Central memory CD8-positive, alpha-beta T cell (primary cell): ENCODE measurements at places on chromosomes 7 and 10.

- DNase-seq = no peak
Observed at GRCh38 chr7:150830937-150831336, 21.4 kb upstream of the AOC1 start.

DNA sequence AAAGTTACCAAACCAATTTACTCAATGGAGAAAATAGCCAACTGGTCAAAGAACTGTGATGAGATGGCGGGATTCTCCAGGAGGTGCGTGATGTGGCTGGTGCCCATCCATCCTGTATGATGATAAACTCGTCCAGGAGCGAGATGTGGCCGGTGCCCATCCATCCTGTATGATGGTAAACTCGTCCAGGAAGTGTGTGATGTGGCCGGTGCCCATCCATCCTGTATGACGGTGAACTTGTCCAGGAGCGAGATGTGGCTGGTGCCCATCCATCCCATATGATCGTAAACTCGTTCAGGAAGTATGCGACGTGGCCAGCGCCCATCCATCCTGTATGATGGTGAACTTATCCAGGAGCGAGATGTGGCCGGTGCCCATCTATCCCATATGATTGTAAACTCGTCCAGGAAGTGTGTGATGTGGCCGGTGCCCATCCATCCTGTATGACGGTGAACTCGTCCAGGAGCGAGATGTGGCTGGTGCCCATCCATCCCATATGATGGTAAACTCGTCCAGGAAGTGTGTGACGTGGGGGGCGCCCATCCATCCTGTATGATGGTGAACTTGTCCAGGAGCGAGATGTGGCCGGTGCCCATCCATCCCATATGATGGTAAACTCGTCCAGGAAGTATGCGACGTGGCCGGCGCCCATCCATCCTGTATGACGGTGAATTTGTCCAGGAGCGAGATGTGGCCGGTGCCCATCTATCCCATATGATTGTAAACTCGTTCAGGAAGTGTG, 496.2 kb downstream of the DNAJB6 start:
- DNase-seq = no peak

GRCh38 chr10:120810298-120810697, 40.9 kb upstream of the WDR11 start:
- no peak for DNase-seq

DNA sequence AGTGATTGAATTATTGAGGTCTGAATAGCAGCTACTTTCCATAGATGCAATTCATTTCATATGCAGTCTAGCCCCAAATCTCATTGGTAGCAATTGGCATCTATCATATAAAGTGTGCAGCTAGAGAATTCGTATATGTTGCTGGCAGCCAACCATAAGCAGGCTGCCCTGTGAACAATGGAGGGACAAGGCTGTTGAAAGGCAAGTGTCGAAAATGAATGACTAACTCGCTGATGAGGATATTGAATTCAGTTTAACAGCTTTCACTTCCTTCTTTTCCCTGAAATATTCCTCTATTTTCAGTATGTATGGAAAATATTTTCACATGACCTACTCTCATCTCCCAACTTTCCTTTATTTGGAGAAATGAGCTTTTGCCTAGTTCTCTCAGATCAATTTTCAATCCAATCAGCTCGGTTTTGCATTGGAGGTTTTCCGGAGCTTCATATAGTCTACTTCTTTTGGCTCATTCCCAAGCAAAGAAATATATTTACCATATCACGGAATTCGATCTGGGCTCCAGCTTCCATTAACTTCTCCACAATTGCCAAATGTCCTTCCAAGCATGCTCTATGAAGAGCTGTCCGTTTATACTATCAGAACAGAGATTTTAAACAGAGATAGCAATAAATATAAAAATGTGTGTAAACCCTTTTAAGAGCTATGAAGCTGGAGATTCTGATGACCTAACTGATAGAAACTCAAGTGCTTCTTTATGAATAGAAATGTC, 3.5 kb downstream of the ANKRD1 start:
- DNase-seq = no peak

- no peak for DNase-seq
Observed at GRCh38 chr10:70651661-70652060, 20.6 kb upstream of the ADAMTS14 start.

GRCh38 chr7:64574540-64575099, 11.7 kb upstream of the ZNF680 start:
- no peak for DNase-seq
